ENCODE measurements at places on chromosomes 6 and 20.
A peak's percentile ranks its signal among the peaks of the same experiment; 100 is the strongest.

- no peak overlapping the region for H3K4me3 ChIP-seq
- no peaks in the 10 kb centered on the region for H3K27me3 ChIP-seq
- DNase-seq = no peak
- peaks cover 24% of the 10 kb centered on the region for H3K4me1 ChIP-seq
- H3K27ac ChIP-seq = no peak overlapping the region
Measured at GRCh38 chr6:110979565-110980101, 2.2 kb upstream of the RPF2 start.

GRCh38 chr6:71204741-71205140, 83.9 kb upstream of the OGFRL1 start:
- H3K4me3 ChIP-seq = no peak overlapping the region
- no peaks in the 10 kb centered on the region for H3K27me3 ChIP-seq
- DNase-seq = no peak
- H3K4me1 ChIP-seq = no peaks in the 10 kb centered on the region
- no peak overlapping the region for H3K27ac ChIP-seq

- H3K4me1 ChIP-seq = no peaks in the 10 kb centered on the region
- H3K27ac ChIP-seq = no peak overlapping the region
- H3K27me3 ChIP-seq = peaks cover 30% of the 10 kb centered on the region
- no peaks in the 10 kb centered on the region for H3K36me3 ChIP-seq
Measured at GRCh38 chr6:8135276-8135675, 32.9 kb upstream of the EEF1E1 start.

DNA sequence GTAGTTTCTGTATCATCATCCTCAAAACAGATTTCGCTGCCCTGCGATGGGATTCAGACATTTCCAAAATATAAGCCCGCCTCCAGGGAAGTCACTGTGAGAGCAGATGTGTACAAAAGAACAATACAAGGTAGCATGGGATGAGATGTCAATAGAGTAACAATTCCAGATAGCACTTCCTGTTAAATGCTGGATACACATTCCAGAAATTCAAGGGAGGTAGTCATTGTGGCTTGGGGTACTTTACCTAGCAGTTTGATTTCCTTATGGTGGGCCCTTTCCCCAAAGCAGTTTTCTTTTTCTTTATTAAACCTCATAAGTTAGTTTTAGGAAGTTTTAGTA, 2.5 kb downstream of the RNF217 start:
- H3K36me3 ChIP-seq = no peaks in the 10 kb centered on the region
- peak overlapping the region; percentile 70 for H3K4me3 ChIP-seq
- peak overlapping the region; percentile 97 for H3K27ac ChIP-seq
- DNase-seq = no peak
- no peaks in the 10 kb centered on the region for H3K27me3 ChIP-seq
- no peaks in the 10 kb centered on the region for H3K4me1 ChIP-seq

GRCh38 chr6:145561095-145562072, 173.9 kb downstream of the EPM2A start:
- no peaks in the 10 kb centered on the region for H3K36me3 ChIP-seq
- no peaks in the 10 kb centered on the region for H3K27me3 ChIP-seq
- H3K4me3 ChIP-seq = no peak overlapping the region
- H3K27ac ChIP-seq = no peak overlapping the region
- no peak for DNase-seq
- H3K4me1 ChIP-seq = no peaks in the 10 kb centered on the region

DNA sequence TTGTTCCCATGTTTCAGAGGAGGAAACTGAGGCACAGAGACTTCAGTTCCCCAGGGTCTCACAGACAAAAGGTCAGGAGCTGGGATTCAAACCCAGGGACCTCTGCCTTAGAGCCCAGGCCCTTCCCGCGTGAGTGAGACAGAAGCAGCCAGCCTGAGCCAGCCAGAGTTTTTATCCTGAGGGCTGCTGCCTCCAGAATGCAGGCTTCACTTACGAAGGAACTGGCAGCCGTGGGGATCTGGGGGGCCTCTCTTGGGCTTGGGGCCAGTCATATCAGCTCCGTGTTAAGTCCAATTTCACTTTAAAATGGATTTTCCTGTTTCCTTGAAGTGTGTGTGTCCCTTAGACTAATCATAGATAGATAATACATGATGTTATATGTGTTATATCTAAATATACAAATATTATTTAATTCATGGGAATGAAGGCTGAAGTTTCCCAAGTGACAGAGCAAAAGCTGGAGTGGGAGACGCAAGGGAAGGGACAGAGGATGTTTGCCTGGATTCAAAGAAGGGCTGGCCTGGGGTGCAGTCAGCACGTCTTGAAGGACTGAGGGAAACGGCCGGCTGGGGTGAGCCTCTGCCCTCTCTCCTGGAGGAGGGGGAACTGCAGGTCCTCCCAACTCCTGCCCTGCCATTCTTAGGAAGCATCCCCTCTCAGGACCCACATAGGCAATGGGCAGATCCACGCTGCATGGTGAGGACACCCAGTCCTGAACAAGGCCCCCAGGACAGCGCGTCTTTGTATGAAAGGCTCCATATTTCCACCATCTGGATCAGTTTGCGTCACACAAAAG, 320.1 kb downstream of the CDH4 start:
- no peaks in the 10 kb centered on the region for H3K4me1 ChIP-seq
- H3K27me3 ChIP-seq = no peaks in the 10 kb centered on the region
- DNase-seq = no peak
- no peaks in the 10 kb centered on the region for H3K36me3 ChIP-seq
- no peak overlapping the region for H3K27ac ChIP-seq

DNA sequence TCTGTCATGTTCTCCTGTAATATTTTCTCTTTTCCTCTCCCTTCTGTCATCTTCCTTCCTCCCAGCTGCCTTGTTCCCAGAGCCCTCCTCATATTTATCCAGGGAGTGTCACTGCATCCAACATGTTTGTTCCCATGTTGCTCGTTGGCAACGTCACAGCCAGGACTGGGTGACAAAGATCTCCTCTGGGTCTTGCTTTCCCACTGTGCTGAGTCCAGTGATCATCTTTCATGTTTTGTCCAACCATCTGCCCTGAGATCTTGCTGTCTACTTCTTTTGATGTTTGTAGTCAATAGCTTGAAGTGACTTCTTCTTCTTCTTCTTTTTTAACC, 26.6 kb downstream of the FARS2 start:
- H3K4me3 ChIP-seq = no peak overlapping the region
- H3K27me3 ChIP-seq = no peaks in the 10 kb centered on the region
- peaks cover 9% of the 10 kb centered on the region for H3K4me1 ChIP-seq
- H3K36me3 ChIP-seq = no peaks in the 10 kb centered on the region

- H3K27me3 ChIP-seq = no peaks in the 10 kb centered on the region
- DNase-seq = no peak
- H3K36me3 ChIP-seq = no peaks in the 10 kb centered on the region
Measured at GRCh38 chr6:108897371-108897770, 49.1 kb downstream of the ARMC2 start.

DNA sequence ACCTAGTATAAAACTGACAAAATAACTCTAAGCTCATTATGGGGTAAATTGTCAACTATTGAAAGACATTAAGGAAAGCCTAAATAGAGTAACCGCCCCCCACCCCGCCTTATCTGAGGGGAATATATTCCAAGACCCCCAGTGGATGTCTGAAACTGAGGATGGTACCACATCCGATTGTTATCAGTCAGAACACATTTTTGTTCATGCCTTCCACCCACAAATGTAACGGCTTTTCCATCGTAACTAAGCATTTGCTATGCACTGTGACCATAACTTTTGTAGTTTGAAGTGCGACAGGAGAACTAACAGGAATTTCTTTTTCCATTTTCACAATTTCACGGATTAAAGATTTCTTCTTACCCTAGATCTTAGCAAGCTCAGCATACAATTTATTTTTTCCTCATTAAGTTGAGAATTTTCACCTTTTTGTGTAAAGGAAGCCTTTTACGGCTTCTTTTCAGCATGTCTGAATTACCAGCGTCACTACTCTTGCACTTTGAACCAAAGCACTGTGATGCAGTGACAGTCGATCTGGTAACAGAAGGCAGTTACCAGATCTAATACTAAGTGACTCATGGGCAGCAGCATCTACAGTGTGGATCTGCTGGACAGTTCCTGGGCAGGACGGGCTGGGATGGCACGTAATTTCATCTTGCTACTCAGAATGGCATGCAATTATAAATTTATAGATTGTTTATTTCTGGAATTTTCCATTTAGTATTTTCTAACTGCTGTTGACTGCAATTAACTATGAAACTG, 11.8 kb downstream of the CFAP61 start:
- no peaks in the 10 kb centered on the region for H3K4me1 ChIP-seq
- no peaks in the 10 kb centered on the region for H3K27me3 ChIP-seq
- no peak overlapping the region for H3K27ac ChIP-seq
- H3K36me3 ChIP-seq = no peaks in the 10 kb centered on the region
- no peak overlapping the region for H3K4me3 ChIP-seq

DNA sequence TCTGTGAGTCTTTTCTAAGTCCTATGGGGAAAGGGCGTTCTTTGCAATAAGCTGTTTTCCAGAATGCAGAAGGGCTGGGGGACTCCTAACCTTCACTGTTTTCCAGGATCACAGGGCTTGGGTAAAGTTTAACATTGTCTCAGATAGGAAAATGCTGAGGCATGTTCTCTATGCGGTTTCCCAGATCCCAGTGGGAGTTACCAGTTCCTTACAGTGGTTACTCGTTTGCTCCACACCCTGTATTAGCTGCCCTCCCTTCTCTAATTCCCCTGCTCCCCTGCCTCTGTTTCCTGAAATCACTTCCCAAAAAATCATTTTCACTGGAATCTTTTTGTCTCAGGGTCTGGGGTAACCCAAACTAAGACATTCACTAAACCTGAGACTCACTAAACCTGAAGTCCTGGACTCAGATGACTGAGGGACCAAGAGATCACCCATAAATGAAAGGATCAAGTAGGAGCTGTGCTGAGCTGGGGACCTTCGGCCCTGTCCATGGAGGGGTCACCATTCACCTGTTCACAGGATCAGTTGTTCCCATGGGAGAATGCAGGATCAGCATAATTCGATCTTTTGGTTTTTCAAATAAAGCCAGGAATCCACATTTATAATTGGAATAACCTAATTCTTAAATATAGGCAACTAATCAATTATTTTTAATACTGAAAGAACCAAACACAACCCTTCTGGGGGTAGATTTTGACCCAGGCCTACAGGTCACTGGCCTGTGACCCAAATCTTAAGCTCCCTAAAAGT, 76.2 kb downstream of the ISM1 start:
- H3K4me1 ChIP-seq = no peaks in the 10 kb centered on the region
- no peak overlapping the region for H3K27ac ChIP-seq
- H3K27me3 ChIP-seq = no peaks in the 10 kb centered on the region
- DNase-seq = no peak

DNA sequence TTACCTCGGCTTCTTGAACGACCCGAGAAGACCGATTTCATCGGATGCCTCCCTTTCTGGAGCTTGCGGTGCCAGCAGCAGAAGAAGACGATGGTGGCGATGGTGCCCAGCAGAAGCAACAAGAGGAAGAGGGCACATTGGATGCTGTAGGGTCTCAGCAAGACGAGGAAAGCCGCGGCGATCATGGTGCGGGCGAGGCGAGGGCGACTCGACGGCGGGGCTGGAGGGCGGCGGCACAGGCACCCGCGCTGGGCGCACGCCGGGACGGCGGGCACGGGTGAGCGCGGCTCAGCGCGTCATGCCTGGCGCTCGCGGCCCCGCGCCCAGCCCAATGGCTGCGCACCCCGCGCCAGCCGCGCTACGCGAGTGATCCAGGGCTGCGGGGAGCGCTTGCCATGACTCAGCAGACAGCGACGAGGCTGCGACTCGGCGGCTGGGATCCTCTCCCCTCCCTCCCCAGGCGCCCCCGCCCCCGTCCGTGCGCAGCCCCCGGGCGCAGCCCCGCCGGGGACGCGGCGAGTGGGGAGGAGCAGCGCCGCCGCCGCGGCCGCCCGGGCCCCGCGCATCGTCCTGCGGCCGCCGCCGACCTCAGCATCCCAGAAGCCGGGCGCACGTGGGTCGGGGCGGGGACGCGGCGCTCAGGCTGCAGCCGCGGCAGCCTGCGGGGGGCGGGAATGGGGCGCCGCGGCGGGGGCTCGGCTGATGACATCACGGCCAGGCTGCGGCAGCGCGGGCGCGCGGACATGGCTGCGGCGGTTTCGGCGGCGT, at the start of gene BEND6:
BEND6 (plus strand) TSS at position 705 of the 768 bp plus-strand sequence. CDS start 26,704 bp downstream, outside the sequence.
- H3K4me1 ChIP-seq = peaks cover 16% of the 10 kb centered on the region
- no peak for DNase-seq
- H3K27me3 ChIP-seq = no peaks in the 10 kb centered on the region
- peak within 1 kb of the TSS; percentile 83 for H3K27ac ChIP-seq

Measured in esophagus squamous epithelium (tissue), 5 donors.